GM04503 (cell line): ENCODE measurements at places on chromosomes 1 and 21.

GRCh38 chr1:14897547-14897946 lies 256.0 kb upstream of the TMEM51 start:
- no peak for DNase-seq

DNA sequence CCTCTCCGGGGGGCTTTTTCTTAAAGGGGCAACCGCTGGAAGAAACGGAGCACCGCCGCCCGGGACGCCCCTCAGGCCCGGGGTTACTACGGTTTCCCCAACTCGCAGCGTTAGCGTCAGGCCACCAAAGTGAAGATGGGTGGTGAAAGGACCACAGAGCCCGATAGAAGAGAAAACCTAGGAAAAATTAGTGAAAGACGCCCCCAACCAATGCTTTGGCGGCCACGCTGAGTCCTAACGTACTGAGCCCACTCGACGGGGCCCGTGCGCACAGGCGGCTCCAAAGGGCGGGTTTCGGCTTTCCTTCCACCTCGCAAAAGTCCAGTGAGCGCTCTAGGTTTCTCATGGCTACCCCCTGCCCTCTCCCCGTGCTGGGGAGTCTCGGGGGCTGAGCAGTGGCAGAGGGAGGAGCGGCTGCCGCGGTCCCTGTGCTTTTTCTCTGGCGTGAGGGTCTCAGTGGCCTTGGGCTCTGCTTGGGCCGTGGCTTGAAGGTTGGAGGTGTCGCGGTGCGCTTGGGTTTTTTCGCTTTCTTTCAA lies 12.2 kb upstream of the SPEN start:
- DNase-seq, result no peak

- DNase-seq, result no peak
These were observed 833.3 kb upstream of the PRMT6 start for GRCh38 chr1:106223213-106223612.

DNA sequence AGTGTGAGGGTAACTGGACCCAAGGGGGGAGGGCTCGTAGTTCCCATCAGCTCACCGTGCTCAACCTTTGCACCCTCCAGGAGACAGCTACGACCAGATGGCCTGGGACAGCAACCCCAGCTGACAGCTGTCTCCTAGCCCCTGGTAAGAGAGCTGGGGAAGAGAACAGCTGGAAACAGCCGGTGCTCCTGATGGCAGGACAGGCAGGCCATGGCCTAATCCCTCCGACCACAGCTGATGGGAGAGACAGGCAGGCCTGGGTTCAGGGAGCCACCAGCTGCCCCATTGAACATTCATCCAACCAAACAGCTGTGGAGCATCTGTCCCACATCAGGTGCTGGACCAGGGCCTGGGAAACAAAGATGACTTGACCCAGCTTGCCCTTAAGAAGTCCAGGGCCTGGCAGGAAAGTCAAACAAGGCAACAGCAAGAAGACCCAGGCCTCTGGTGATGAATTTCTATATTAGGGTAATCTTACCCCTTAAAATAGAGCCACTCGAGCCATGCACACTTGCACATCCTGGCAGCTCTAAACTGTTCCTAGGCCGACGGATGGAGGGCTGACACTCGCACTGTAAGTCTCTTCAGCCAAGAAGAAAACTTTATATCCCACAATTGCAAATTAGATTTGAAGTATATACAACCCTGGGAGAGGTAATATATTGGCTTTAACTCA lies 12.2 kb downstream of the OLFML2B start:
- DNase-seq, result no peak

GRCh38 chr1:42340901-42341300 lies 5.9 kb upstream of the FOXJ3 start:
- no peak for DNase-seq

GRCh38 chr1:237527761-237528160 lies 363.0 kb downstream of the ZP4 start:
- DNase-seq, result no peak

GRCh38 chr21:45411810-45412206 lies 6.8 kb downstream of the COL18A1 start:
- no peak for DNase-seq

- DNase-seq, result no peak
These were observed 8.4 kb downstream of the KCNQ4 start for GRCh38 chr1:40792036-40792435.

DNA sequence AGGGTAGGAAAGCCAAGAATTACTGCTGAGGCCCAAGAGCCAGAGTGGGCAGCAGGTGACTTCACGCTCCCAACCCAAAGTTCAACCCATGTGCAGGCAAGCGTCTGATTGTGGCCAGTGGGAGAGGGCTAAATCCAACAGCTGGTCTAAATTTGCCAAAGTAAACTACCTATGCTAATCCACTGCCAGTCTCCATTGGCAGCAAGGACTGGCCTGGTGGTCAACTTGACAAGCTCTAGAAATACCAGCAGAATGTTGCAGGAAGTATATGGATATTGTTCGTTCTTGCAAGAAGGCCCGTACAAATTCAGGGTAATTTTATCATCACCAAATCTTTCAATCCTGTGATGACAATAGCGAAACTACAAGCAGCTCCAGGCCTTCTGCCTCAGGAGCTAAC lies 1.5 kb downstream of the TMEM63A start:
- DNase-seq, result no peak

DNA sequence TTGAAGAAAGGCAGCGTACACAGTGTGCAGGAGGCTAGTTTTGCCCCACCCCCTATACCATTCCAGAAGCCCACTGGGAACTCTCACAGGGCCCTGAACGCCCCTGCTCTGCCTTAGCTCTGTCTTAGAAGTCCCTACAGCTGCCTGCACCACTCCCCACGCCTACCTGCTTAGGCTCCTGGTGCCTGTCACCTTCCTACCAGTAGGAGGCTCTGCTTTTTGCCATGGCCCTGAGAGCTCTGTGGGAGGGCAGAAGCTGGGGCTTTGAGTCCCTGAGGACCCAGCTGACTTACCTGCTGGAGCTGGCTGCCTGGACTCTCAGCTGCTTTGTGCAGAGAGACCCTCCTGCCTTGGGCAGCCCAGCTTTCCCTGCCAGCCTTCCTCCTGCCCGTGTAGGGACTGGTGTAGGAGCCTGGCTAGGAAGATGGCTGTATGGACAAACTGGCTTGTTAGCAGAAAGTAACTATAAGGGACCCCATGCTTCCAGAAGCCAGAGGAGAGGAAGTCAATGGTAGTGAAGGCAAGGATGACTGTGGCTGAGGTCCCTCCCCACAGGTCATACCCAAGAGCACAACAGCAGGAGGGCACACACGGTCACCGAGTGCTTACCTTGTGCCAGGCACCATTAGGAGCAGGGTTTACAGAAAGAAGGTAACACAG lies 9.8 kb upstream of the CELSR2 start:
- no peak for DNase-seq

DNA sequence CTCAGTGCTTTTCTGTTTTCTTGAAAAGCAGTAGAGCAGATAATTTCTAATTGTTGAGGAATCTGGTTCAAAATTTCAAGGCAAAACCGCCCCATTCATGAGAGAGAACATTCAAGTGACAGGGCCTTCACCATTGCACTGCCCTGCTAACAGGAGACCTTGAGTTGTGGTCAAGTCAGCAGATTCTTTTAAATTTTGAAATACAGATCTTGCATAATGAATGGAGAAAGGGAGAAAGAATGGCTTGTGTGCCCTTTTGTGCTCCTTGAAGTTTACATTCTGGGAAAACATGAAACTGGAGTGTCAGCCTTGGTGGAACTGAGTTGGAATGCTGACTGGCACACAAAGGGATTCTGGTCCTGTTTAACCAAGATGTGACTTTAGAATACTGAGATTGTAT lies 164.5 kb upstream of the UBE2U start:
- DNase-seq, result no peak

- DNase-seq, result no peak
These were observed 49.1 kb upstream of the RCOR3 start for GRCh38 chr1:211210052-211210451.

DNA sequence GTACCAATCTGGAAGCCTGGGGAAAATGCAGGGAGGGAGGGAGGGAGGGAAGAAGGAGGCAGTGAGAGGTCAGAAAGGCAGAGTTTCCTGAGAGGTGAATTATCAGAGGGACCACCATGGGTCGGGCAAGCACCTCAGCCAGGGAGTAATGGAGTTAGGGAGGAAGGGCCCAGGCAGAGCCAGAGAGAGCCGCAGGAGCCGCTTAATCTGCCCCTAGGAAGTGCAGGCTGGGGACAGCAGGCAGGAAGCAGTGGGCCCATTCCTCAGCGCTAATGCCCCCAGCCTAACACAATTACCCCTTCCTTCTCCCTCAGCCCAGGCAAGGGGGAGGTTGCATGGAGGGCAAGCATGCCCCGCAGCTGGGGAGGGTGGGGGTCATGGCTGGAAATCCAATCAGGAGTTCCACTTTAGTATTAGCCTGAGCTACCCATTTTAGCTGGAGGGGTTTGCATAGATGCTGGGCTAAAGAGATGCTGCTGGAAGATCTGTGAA lies 109.0 kb downstream of the TMEM53 start:
- DNase-seq, result no peak

- peak; percentile 20 for DNase-seq
These were observed 247.4 kb downstream of the PTBP2 start for GRCh38 chr1:96968983-96969382.

DNA sequence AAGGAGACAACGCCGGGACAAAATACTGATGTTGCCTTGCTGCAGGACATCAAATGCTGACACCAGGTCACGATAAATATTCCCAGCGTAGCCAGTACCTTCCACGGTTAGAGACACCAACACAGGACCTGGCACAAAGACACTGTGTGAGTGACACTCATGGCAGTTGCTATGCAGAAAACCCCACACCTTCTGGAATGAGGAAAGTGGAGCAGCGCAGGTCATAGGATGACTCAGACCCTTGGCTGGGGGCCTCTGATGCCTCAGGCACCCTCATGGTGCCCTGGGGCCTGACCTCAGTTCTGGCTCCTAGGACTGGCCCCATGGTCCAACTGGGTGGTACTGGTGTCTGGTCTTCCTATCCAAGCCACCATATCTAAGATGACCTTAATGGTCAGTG lies 7.0 kb downstream of the DCST2 start:
- DNase-seq, result no peak
